Fibroblast of skin of left biceps (primary cell): ENCODE measurements at places on chromosomes 5 and 9.

DNA sequence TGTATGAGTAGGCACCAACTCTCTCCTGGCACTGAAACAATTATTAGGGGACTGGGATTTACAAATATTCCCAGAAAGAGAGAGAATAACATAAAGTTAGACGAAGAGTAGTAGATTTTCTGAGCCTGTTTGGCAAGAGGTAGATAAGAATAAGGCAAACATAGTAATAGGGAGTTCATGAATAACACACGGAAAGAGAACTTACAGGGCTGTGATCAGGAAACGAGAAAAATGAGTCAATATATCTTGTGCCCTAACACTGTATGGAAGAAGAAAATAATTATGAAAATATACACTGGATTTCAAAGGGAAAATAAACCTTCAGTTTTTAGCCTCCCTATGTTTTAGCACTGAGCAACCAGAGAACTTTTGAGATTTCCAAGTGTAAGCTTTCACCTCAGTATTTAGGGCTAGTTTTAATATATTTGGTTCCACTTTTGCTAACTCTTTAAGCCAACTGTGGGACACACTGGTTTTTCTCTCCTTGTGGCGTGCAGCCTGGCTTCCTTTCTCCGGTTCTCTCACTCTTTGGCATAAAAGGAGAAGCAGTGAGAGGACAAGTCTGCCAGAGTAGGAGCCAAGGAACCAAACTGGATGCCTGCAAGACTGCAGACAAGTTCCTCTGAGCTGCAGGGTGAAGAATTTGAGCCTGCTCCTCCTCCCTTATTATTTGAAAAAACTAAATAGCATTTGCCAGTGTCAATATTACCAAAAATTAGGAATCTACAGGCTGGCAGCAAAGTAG is 6.6 kb upstream of the KCNN2 start:
- DNase-seq = no peak

DNA sequence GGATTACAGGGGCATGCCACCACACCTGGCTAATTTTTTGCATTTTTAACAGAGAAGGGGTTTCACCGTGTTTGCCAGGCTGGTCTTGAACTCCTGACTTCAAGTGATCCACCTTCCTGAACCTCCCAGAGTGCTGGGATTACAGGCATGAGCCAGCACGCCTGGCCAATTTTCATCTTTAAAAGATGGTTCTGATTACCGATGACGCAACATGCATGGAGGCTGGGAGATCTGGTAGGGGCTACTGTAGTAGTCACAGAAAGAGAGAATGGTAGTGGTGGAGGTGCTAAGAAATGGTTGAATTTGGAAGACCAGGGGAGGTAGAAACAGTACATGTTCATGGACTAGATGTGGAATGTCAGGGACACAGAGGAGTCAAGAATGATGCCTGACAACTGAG is 22.4 kb upstream of the RETREG1 start:
- DNase-seq = peak; percentile 3

- no peak for DNase-seq
Observed at GRCh38 chr5:51652980-51653379, 269.7 kb downstream of the ISL1 start.

DNA sequence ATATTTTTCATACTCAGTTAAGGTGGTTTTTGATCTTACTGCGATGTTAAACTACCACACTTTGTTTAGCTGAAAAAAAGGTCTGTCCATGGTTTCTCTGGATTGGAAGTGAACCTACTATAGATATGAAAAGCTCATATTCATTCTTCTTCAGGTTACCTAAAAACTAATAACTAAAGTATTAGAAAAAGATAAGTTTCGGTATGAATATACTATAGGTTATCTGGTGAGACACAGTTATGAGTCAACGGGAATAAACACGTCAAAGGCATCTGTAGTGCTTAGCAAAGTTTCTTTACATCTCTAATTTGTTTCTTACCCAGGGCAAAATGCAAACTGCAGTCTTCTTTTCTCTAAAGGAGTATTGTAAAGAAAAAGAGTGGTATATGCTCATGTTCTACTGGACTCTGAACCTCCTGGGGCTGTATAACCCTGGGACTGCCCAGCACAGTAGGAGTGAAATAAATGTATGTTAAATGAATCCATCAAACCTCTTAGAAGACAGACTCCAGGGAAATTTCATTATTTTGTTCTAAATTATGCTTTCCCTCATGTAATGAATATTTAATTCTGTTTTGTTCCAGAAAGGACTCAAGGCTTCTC is 521.9 kb downstream of the PDE4D start:
- no peak for DNase-seq

DNA sequence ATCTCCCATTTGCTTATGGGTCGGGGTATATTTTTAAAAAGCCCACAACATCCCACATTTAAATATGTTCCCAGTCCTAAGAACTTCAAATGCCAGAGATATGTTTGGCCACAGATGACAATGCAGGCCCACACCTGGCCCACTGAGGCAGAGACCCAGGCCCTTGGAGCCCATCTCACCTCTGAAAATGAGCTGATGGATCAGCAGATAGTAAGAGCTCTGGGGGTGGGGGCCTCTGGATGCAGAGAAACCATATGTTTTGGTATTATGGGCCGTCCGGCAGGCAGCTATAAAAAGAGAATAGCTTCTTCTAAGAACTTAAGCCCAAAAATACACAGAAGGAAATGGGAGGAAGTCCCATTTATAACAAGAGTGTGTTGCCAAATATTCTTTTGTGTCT is 256.0 kb downstream of the GRIA1 start:
- no peak for DNase-seq

DNA sequence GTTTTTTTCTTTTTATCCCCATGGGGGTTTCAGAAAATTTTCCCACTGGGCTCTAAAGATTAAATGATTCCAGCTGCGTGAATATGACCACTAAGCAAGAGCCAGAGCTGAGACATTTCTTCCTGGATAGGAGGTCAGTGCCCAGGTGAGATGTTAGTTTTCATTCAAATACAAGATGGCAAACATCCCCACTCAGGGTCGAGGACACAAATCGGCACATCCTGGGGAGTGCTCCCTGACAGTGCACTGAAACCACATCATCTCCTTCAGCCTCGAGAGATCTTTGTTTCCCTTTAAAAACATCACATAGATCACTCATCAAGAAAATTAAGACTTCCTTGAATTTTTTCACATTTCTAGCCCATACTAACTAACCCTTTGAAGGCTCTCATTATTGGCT is 273.2 kb upstream of the PANK3 start:
- no peak for DNase-seq

GRCh38 chr5:12615141-12615820 is 711.0 kb upstream of the CTNND2 start:
- no peak for DNase-seq

DNA sequence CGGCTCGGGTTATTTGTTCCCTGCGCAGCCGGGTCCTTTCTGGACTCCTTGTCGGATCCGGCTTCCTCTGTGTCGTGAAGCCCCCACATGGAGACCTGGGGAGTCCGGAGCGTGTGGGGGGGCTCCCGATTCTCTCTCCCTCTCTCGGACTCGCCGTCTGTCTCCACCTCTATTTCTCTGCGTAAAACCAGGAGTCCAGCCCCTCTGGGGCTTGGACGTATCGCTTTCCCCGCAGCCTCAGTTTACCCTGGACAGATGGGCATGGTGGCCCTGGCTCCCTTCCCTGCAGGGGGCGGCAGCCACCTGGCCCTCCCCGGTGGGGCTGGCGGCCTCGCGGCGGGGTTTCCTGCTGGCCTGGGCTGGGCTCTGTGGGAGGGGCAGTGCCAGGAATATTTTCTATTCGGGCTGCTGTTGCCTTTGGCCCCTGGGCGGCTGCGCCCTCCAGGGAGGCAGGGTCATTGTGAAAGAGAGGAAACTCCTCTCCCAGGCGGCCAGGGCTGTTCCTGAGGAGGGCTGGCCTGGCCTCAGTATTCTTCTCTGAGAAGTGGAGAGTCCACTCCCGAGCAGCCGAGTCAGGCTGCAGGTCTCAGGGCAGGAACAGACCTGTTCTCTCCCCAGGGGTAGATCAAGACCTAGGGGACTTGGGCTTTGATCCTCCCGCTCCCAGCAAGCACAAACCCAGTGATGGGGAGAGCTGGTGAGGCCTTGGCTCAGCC is 665 bp downstream of the ASS1 start:
- DNase-seq = no peak

- no peak for DNase-seq
Observed at GRCh38 chr5:174501461-174502069, 222.8 kb upstream of the MSX2 start.

DNA sequence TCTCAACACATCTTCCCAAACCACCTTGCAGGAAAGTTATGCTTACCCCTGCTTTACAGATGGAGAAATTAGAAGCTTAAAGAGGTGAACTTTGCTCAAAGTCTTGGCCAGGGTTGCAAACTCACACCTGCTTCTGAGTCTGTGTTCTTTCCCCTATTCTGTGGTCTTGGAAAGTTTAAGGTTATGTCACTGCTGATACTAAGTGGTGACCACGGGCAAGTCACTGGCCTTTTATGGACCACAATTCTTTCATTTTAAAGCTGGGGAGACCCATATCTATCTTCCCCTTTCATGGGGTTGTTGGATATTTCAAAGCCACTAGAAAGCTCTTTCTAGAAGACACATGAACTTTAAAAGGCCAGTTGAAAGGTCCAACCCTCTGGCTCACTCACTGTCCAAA is 95.4 kb upstream of the KLF4 start:
- DNase-seq = no peak

DNA sequence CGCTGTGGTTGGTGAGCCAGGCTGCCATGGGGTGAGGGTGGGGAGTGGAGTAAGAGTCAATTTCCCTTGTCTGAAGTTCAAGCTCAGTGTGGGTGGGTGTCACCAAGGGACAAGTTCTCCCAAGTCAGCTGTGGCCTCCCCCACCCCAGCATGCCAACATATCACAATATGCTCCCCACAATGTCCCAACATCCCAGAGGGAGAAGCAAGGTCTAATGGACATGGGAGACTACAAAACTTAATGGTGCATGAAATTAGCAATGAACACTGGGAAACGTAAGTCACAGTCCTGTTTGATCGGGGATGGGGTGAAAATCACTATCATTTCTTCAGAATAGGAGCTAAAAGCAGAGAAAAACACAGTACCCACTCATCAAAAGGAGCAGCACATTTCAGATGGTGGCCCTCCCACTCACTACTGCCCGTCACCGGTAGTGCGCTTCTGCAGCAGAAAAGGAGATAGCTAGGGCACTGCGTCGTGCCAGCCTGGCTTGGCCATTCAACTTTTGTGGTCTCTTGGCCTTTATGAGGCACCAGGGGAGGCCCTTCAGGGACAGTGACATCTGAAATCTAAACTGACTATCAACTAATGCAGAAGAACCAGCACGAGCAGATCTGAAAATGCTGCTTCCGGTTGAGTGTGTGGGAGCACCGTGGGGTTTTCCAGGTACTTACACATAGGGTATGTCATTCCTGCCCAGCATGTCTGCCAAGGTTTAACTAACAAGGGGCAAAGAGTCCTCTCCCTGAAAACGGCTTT is 20.5 kb upstream of the NDFIP1 start:
- DNase-seq = no peak

DNA sequence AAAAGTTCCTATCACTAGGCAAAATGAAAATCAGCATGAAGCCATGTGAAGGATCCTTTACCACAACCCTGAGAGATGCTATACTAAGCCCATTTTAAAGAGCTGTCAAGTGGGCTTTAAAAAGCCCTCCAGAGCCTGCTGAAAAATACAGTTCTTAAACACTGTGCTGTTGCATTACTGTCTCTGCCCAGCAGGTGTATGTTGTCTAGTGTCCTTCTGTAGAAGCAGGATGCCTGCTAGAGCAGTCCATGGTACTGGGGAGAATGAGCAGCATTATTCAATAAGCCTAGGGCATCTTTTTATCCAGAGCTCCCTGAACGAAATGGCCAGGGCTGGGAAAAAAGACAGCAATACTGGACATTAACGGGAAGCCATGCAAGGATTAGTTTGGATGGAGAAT is 126.2 kb upstream of the PLCXD3 start:
- DNase-seq = no peak

DNA sequence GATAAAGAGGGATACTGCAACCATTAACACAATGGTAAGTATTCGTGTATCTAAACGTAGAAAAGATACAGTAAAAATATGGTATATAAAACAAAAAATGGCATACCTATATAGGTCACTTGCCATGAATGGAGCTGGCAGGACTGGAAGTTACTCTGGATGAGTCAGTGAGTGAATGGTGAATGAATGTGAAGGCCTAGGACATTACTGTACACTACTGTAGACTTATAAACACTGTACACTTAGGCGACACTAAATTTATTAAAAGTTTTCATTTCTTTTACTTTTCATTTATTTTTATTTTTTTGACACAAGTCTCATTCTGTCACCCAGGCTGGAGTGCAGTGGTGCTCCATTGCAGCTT is 14.1 kb downstream of the TDRD7 start:
- no peak for DNase-seq

DNA sequence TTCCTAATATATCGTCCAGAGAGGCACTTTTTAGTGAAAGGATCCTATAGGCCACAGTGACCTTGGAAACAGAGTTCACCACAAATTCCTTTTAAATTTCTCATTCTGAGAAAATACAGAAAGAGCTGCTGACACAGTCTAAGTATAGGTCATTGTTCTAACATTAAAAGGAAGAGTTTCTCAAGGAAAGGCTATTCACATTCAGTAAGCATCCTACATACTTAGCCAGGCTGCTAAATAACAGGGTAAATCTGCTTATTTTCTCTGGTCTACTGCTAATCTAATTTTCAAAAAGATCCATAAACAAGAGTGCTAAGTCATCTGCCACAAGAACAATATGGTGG is 313.7 kb downstream of the PDE4D start:
- no peak for DNase-seq

- DNase-seq = no peak
Observed at GRCh38 chr9:93859431-93860215, 95.5 kb downstream of the BARX1 start.

GRCh38 chr5:53820119-53820801 is 259.8 kb downstream of the NDUFS4 start:
- no peak for DNase-seq

GRCh38 chr9:30140407-30140806 is 2244.0 kb upstream of the ACO1 start:
- DNase-seq = no peak

DNA sequence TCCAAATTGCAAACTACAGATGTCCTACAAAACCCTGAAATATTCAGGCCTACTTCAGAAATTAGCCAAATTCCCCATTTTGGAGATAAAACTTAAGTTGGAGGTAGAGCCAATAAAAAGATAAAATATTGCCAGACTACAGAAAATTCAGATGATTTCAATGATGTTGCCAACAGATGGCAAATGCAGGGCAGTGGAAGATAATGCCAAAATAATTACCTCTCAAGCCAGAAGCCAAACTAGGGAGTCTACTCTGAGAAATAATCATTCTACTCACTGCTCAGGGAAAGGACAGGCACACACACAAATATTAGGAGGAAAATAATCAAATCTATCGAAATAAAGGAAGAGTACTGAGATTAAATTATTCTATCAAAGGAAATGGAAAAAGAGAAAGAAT is 347.5 kb upstream of the CCNG1 start:
- DNase-seq = no peak

GRCh38 chr5:156019571-156020180 is 307.3 kb upstream of the SGCD start:
- DNase-seq = no peak

- no peak for DNase-seq
Observed at GRCh38 chr5:113161806-113162205, 185.2 kb downstream of the DCP2 start.
